Left renal cortex interstitium (tissue), 4 donors: ENCODE measurements at places on chromosomes 16 and 17.

DNA sequence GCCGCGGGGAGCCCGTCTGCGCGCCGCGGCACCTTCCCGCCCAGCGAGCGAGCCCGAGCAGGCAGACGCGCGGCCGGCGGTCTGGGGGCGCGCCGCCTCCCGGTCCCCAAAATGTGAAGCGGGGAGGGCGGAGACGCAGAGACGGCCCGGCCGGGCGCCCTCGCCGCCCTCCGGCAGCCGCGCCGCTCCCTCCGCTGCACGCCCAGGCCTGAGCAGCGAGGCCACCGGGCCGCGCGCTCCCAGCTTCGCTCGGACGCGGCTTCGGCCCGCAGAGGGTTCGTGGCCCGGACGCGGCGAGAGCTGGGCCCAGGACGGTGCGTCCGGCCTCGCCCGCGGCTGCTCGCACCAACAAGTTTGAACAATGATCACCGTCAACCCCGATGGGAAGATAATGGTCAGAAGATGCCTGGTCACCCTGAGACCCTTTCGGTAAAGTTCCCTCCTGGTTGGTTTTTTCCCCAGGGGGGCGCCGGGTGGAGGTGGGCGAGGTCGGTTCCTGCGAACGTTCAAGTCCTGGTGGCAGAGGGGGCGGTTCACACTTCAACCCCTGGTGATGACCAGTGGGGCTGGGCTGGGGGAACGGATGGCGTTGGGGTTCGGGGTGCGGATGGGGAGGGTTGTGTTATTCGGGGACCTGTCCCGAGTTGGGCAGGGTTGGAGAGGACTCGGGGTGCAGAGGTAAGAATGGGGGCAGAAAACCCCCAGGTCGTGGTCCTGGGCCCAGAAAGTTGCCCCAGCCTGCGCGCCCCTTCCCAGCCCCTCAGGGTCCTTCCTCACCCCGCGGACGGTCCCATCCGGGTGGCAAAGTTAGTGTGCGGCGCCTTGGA, 678 bp downstream of the MGAT5B start:
- no peak for DNase-seq

GRCh38 chr16:48592839-48593429, 17.0 kb downstream of the N4BP1 start:
- DNase-seq = no peak

DNA sequence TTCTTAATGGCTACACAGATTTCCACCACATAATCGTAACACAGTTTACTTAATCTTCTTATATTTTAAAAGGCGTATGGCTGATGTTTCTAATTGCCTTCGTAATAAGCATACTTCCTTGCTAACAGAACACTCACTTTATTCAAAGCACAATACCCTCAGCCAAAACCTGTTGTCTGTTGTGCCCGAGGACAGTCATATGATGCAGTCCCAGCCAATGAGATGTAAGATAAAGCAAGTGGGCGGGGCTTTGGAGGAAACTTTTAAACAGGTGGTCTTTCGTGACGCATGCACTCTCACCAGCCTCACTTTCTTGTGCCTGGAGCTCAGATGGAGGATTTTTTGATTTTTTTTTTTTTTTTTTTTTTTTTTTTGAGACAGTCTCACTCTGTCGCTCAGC, 174.1 kb downstream of the ZFHX3 start:
- no peak for DNase-seq

- DNase-seq = peak; percentile 68
Measured at GRCh38 chr17:54900457-54901229, at the start of gene TOM1L1. Gene TOM1L1 (plus strand): TSS chr17:54900852. CDS start chr17:54900866, 14 bp downstream.

- DNase-seq = no peak
Measured at GRCh38 chr17:74351552-74352210, 10.0 kb downstream of the BTBD17 start.

DNA sequence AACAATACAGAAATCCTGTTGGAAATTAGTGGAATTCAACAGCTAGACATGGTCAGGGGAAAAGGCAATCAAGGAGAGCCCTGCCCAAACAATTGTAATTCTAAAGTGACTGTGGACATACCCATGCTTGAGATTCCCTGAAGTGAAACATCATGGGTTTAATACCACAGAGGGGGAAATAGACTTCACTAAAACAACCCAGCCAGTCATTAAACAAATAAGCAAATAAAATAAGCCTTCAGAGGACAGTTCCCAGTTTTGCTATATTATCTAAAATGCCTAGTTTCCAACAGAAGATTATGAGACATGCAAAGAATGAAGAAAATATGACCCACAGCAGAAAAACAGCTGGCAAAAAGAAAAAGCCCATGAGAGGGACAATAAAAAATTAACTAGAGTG, 376.3 kb downstream of the CDH8 start:
- DNase-seq = no peak

- DNase-seq = no peak
Measured at GRCh38 chr17:41486809-41487530, 2.7 kb downstream of the KRT36 start.

- DNase-seq = no peak
Measured at GRCh38 chr17:21173543-21173942, 40.4 kb downstream of the TMEM11 start.

- no peak for DNase-seq
Measured at GRCh38 chr17:18184143-18185031, 759 bp downstream of the ALKBH5 start.

- no peak for DNase-seq
Measured at GRCh38 chr17:17027442-17028058, 14.7 kb upstream of the MPRIP start.

DNA sequence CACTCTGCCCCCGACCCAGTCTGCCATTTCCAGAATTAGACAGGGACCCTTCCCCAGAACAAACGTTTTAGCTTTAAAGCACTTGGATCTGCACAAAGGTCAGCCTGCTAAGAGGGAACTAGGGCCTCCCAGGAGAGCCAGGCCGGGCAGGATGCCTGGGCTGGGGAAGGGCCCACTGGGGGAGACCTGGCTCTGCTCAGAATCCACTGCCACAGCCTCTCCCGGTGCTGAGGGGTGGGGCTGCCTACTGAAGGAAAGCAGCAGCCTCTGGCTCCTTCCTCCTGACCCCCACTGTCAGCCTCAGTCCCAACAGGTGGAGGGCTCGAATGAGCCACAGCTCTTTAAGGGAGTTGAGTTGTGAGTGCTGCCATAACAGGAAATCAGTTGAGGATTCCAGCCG, 1.7 kb downstream of the YBX2 start:
- DNase-seq = no peak

GRCh38 chr17:56694825-56695224, 101.3 kb downstream of the NOG start:
- DNase-seq = no peak

DNA sequence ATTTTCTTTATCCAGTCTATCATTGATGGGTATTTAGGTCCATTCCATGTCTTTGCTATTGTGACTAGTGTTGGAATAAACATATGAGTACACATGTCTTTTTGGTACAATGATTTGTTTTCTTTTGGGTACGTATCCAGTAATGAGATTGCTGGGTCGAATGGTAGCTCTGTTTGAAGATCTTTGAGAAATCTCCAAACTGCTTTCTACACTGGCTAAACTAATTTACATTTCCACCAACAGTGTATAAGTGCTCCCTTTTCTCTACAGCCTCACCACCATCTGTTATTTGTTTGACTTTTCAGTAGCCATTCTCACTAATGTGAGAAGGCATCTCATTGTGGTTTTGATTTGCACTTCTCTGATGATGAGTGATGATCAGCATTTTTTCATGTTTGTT, 103.7 kb downstream of the GOSR1 start:
- no peak for DNase-seq

GRCh38 chr16:56547120-56547948, 17.5 kb upstream of the MT4 start:
- DNase-seq = no peak

GRCh38 chr16:57305159-57305811, 20.8 kb upstream of the PLLP start:
- DNase-seq = no peak

DNA sequence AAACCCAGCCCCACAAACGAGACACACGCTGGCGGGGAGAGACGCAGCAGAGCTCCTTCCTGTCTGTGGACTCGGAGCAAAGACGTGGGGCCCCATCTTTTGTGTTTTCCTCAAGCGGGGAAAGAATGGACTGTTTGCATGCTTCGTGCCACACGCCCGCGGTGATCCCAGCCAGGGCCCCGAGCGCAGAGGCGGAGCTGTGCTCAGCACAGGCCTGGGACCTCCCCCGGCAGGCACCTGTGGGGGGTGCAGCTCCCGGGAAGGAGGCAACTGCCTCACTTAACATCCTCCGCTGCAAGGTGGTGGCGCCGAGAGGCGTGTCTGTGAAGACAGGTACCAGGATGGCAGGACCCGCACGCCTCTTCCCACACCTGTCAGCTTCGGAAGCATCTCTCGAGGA, 19.1 kb downstream of the TRARG1 start:
- DNase-seq = no peak

DNA sequence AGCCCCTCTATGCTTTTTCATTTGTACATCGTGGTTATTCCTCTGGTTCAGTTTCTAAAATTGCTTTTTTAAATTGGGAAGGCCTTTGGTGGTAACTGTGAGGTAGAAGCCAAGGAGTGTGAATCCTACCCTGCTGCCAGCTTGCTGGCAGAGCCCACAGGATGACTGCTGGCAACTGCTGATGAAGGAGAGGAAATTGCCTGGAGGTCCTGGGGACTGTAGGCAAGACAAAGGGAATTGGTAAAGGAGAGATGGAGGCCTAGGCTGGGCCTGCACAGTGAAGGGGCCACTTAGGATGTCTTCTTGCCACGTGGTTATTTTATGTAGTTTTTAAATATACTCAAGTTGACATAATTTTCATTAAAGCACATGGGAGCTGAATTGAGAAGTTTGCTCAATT, 15.8 kb downstream of the C17orf58 start:
- no peak for DNase-seq
